CD4-positive, alpha-beta memory T cell (primary cell): ENCODE measurements at places on chromosomes 12 and 14.
A peak's percentile ranks its signal among the peaks of the same experiment; 100 is the strongest.

GRCh38 chr12:57610554-57611107 is 604 bp upstream of the ARHGEF25 start:
- H3K27me3 ChIP-seq: peaks cover 10% of the 10 kb centered on the region
- no peak for DNase-seq
- H3K4me3 ChIP-seq: peak overlapping the region; percentile 23
- H3K4me1 ChIP-seq: peaks cover 14% of the 10 kb centered on the region
- no peaks in the 10 kb centered on the region for H3K36me3 ChIP-seq
- no peak overlapping the region for H3K27ac ChIP-seq

DNA sequence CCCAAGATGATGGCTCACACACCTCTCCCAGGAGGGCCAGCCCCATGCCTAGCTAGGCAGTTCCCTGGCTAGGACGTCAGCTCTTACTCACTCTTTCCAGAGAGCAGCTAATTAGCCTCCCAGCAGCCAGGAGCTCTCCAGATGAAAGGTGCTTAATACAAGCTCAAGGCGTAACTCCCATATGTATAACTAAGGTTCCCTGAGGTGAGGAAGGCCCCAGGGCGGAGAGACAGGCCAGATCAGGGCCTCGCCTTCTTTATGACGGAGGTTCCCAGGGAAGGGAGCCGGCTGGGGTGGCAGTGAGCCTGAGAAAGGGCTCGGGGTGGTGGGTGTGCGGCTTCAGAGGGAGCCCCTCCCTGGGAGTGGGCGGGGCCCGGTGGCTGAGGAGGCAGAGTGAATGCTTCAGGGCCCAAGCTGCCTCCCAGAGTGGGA is 26.4 kb upstream of the ZFP36L1 start:
- H3K4me3 ChIP-seq: no peak overlapping the region
- H3K36me3 ChIP-seq: no peaks in the 10 kb centered on the region
- no peaks in the 10 kb centered on the region for H3K27me3 ChIP-seq
- peak; percentile 20 for DNase-seq
- H3K27ac ChIP-seq: peak overlapping the region; percentile 57

DNA sequence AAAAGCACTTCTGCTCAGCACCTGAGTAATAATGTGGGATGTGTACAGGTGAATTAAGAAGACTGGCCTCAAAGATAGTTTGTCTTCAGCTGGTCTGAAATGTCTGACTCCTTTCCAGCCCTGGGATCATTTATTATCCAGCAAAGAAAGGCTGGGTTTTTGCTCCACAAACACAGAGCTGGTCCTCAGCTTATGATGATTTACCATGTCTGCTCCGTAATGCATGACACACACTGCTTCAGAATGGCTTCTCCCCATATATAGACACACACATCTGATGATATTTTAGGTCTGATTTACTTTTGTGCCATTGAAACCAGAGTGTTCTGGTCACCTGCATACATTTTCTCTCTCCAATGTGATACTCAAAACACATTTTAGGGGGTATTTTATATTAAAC is 225.0 kb downstream of the SLC25A21 start:
- H3K4me3 ChIP-seq: no peak overlapping the region
- DNase-seq: no peak
- no peaks in the 10 kb centered on the region for H3K36me3 ChIP-seq
- H3K27me3 ChIP-seq: no peaks in the 10 kb centered on the region

DNA sequence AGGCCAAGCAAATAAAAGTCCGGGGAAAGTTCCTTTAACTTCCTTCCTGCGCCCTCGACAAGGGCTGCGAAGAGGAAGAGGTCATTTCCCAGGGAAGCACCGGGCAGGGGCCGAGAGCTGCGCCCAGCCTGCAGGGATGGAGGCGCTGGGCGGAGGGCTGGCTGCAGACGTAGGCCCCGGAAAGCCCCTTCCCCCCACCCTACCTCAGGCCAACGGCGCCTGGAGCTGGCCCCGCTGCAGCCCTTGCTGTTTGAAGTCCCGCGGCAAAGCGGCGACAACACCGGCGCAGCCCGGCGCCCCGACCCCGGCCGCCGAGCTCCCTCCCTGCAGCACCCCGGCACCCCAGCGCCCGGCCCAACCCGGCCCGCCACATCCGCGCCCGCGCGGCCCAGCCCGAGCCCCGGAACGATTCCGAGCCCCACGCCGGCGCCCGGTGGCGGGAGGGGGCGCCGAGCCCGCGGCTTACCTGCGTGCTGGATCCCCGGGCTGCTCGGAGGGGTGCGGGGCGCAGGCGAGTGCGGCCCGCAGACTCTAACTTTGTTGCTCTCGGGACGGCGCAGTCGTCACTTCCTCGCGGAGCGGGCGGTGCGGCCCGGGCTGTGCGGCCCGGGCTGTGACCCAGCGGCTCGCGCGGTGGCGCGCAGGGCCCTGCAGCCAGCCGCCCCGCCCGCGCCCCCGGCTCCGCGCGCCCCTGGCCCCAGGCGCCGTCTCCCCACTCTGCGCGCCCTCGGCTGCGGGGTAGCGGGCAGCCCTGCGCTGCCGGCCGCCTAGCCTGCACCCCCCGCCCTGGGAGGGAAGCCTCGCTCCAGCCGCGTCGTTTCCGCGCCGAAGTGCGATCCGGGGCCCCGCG is 64.8 kb upstream of the PTGR2 start:
- peak overlapping the region; percentile 84 for H3K27ac ChIP-seq
- peak overlapping the region; percentile 89 for H3K4me3 ChIP-seq
- no peaks in the 10 kb centered on the region for H3K27me3 ChIP-seq

DNA sequence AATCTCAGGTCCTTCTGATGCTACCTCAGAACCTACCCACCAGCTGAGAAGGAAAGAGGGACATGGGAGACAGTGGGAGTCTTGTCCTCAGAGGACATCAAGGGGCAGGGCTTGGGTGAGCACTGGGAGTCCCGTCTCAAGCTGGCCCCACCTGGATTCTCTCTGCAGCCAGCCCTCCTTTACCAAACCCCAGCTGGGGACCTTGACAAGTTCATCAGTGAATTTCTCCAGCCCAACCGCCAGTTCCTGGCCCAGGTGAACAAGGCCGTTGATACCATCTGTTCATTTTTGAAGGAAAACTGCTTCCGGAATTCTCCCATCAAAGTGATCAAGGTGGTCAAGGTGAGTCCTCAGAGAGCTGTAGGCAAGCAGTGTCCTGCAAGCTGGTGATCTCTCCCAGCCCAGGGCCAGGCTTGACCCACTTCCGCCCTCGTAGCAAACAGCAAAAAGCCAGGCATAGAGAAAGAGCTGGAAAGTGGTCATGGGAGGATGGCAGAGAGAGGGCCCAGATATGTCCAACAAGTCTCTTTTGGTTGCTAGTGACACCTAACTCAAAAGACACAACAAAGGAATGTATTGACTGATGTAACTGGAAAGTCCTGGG is 14.2 kb upstream of the OAS2 start:
- no peak overlapping the region for H3K4me3 ChIP-seq
- no peak overlapping the region for H3K27ac ChIP-seq
- no peaks in the 10 kb centered on the region for H3K4me1 ChIP-seq
- DNase-seq: no peak
- H3K36me3 ChIP-seq: peaks cover 68% of the 10 kb centered on the region

GRCh38 chr12:32587581-32588495 is 91.3 kb upstream of the DNM1L start:
- H3K4me1 ChIP-seq: peaks cover 12% of the 10 kb centered on the region
- H3K27ac ChIP-seq: no peak overlapping the region
- no peak for DNase-seq
- H3K36me3 ChIP-seq: no peaks in the 10 kb centered on the region
- no peak overlapping the region for H3K4me3 ChIP-seq

- H3K4me3 ChIP-seq: no peak overlapping the region
- no peaks in the 10 kb centered on the region for H3K27me3 ChIP-seq
These were observed 38.9 kb upstream of the KTN1 start for GRCh38 chr14:55540847-55541773.

GRCh38 chr12:32609966-32610365 is 69.1 kb upstream of the DNM1L start:
- DNase-seq: no peak
- no peak overlapping the region for H3K4me3 ChIP-seq
- H3K27ac ChIP-seq: no peak overlapping the region

GRCh38 chr12:51631591-51631990 is 40.6 kb downstream of the SCN8A start:
- no peaks in the 10 kb centered on the region for H3K4me1 ChIP-seq
- no peak overlapping the region for H3K4me3 ChIP-seq
- DNase-seq: no peak
- no peak overlapping the region for H3K27ac ChIP-seq

GRCh38 chr12:93550748-93551611 is 21.5 kb upstream of the SOCS2 start:
- H3K27me3 ChIP-seq: no peaks in the 10 kb centered on the region
- DNase-seq: no peak
- H3K27ac ChIP-seq: no peak overlapping the region
- H3K4me1 ChIP-seq: no peaks in the 10 kb centered on the region
- no peak overlapping the region for H3K4me3 ChIP-seq
- no peaks in the 10 kb centered on the region for H3K36me3 ChIP-seq

DNA sequence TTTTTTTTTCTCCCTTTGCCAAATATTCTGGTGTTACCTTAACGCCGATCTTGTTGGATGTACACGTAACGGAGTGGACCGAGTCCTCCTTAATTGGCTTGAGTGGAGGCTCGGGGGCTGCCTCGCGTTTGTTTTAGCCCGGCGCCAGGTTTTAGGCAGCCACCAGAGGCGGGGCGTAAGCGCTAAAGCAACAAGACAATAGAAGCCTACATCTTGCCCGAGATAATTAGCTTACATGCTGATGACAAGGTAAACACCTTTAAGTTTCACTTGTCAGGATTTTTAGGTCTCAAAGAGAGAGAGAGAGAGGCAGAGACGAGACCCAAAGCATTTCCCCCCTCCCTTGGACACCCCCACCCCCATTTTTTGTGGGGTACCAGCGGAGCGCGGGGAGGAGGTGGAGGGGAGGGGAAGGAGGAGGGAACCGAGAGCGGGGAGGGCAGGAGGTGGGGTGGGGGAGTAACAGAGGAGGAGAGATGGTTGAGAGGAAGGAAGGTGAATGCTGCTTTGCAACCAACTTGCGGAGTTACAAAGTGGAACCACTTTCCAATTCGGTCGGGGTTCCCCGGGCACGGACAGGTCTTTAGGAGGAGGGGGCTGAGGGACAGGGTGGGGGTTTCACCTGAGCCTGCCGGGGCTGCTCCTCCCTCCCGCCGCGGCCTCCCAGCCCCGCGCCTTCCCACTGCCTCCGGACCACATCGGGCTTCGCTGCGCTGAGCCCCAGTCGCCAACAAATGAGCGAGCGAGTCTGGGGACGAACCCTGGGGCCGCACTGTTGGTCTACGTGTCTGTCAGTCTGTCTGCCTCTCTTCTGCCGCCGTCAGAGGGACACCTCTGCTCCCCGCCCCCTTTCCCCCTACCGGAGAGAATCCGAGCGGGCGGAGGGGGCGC is at the start of gene NKX2-1:
Gene NKX2-1, minus strand, starts transcription at position 802 of the 891 bp plus-strand sequence. Its CDS starts 103 bp downstream, at position 699.
- no peak for DNase-seq
- H3K4me1 ChIP-seq: peaks cover 11% of the 10 kb centered on the region
- peaks cover 24% of the 10 kb centered on the region for H3K27me3 ChIP-seq
- H3K36me3 ChIP-seq: no peaks in the 10 kb centered on the region
- no peak within 1 kb of the TSS for H3K27ac ChIP-seq

GRCh38 chr14:32934881-32935633 is 3.6 kb upstream of the NPAS3 start:
- H3K4me1 ChIP-seq: peaks cover 7% of the 10 kb centered on the region
- H3K27ac ChIP-seq: no peak overlapping the region
- no peak overlapping the region for H3K4me3 ChIP-seq
- H3K27me3 ChIP-seq: peaks cover 30% of the 10 kb centered on the region
- H3K36me3 ChIP-seq: no peaks in the 10 kb centered on the region
- DNase-seq: no peak

DNA sequence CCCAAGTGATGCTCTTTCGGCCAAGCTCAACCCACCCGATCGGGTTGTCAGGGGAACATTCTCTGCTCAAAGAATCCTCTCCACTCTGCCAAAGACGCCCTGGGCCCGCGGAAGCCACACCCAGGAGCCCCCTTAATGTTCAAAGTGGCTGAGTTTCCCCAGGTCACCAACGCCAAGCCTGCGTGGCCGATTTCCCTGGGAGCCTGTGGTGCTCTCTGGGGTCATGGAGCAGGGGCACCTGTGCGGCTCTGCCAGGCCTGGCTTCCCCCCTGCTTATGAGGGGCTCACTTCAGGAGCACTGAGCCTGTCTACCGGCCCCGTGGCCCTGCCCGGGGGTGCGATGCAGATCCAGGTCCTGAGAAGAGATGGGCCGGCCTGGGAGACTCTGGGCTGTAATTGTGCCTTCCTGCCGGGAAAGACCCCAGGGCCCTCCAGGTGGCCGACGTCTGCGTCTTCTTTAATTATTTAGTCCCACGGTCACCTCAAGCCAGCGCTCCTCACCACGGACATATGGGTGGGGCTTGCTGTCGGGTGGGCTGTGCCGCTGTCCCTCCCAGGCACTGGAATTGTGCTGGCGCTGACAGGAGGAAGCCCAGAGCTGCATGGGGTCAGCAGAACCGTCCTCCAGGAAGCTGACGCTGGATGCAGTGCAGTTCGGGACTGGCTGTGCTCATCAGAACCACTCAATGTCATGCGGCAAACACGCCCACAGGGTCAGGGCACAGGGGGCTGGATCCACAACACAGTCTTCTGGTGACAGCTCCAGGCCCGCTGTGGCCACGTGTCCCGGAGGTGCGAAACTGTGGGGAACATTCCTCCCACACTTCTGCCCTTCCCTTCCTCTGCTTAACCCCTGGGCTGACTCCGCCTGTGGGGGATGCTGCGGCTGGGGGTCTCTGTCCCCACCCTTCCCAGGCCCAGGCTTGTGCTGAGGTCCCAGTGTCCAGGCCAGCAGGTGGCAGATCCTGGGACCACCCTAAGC is 267.6 kb upstream of the SFSWAP start:
- DNase-seq: no peak
- no peak overlapping the region for H3K4me3 ChIP-seq
- H3K4me1 ChIP-seq: no peaks in the 10 kb centered on the region
- no peaks in the 10 kb centered on the region for H3K27me3 ChIP-seq
- H3K27ac ChIP-seq: no peak overlapping the region
- no peaks in the 10 kb centered on the region for H3K36me3 ChIP-seq

DNA sequence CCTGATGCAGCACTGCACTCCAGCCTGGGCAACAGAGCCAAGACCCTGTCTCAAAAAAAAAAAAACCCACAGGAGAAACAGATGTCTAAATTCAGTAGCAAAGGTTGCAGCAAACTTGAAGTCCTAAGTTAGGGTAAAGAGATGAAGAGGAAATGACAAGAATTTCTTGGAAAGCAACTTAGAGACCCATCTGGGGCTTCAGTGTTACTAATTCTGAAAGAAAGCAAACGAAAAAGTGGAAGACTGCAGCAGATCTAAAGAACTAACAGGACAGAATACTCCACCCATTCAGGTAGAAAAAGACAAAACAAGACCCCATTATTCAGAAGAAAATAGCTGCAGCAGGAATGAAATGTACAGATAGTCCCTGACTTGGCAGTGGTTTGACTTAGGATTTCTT is 31.9 kb downstream of the RESF1 start:
- H3K4me1 ChIP-seq: no peaks in the 10 kb centered on the region
- no peak for DNase-seq
- H3K27ac ChIP-seq: no peak overlapping the region
- H3K36me3 ChIP-seq: peaks cover 24% of the 10 kb centered on the region

GRCh38 chr12:28484156-28484555 is 293.9 kb downstream of the CCDC91 start:
- no peak for DNase-seq
- no peaks in the 10 kb centered on the region for H3K36me3 ChIP-seq
- H3K4me3 ChIP-seq: no peak overlapping the region
- H3K27me3 ChIP-seq: no peaks in the 10 kb centered on the region
- H3K27ac ChIP-seq: no peak overlapping the region

- H3K27me3 ChIP-seq: no peaks in the 10 kb centered on the region
- H3K36me3 ChIP-seq: no peaks in the 10 kb centered on the region
- H3K27ac ChIP-seq: no peak overlapping the region
- no peaks in the 10 kb centered on the region for H3K4me1 ChIP-seq
- no peak overlapping the region for H3K4me3 ChIP-seq
These were observed 386.1 kb downstream of the C12orf75 start for GRCh38 chr12:105716621-105717020.

GRCh38 chr12:39040275-39040674 is 134.9 kb upstream of the CPNE8 start:
- no peak overlapping the region for H3K27ac ChIP-seq
- H3K4me3 ChIP-seq: no peak overlapping the region
- no peaks in the 10 kb centered on the region for H3K36me3 ChIP-seq
- no peaks in the 10 kb centered on the region for H3K4me1 ChIP-seq
- H3K27me3 ChIP-seq: no peaks in the 10 kb centered on the region
